Astrocyte of the hippocampus (primary cell): ENCODE measurements at places on chromosomes 2 and 18.

DNA sequence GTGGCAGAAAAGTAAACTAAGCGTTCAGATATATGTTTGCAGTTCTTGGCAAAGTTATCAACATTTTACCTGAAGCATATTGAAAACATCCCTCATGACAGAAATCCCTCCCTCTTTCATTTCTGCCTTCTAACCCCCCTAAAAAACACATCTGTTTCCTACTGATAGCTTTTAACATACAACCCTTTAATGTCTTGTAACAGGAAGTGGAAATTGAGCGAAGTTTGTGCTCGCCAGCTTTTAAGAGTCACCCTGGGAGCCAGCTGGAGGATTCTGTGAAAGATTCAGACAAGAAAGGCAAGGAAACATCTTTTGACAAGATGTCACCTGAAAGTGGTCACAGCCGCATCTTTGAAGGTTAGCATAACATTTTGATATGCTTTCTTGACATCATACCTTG is 247.4 kb downstream of the XIRP2 start:
- no peak for DNase-seq

- no peak for DNase-seq
Measured at GRCh38 chr2:12720278-12720620, 3.5 kb downstream of the TRIB2 start.

DNA sequence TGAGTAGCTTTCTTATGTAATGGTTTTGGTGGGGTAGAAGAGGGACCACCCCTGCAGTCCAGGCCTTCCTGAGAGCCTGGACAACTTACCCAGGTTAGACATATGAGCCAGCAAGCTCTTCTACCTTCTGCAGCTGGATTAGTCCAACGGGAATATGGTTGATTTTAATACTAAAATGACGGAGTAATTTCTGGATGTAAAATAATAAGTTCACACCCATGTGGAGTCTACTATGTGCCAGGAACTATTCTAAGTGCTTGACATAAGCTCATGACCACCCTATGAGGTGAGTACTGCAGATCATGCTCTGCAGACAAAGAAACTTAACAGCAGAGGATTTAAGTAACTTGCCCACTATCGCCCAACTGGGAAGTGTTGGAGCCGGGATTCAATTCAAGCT is 45.5 kb downstream of the DPP4 start:
- no peak for DNase-seq

- DNase-seq: no peak
Measured at GRCh38 chr2:221614274-221614673, 42.2 kb upstream of the EPHA4 start.

- no peak for DNase-seq
Measured at GRCh38 chr2:127672341-127673224, 2.7 kb downstream of the LIMS2 start.
